Stimulated activated CD8-positive, alpha-beta memory T cell treated with anti-CD3 and anti-CD28 coated beads, Interleukin-4, amount 100 ng/mL, for 1 hour (primary cell): ENCODE measurements at places on chromosomes 13 and 19.

DNA sequence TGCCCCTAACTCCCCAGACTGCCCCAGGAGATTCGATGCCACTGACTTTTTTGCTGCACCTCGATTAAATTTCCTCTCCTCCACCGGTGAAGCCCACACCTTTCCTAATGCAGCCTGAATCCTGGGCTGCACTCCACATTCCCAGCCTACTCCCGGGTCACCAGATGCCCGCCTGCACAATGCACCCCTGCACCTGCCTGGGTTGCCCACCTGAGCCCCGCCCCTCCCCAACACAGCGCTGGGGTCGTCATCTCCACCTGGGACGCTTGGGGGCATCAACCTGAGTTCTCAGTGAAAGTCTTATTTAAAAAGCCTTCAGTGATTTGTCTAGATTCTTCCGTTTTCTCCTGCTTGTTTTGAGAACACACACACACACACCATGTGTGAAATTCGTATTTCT is 24.5 kb upstream of the DPP9 start:
- no peak for DNase-seq

- no peak for DNase-seq
Observed at GRCh38 chr13:44399074-44399473, 25.4 kb downstream of the SERP2 start.

DNA sequence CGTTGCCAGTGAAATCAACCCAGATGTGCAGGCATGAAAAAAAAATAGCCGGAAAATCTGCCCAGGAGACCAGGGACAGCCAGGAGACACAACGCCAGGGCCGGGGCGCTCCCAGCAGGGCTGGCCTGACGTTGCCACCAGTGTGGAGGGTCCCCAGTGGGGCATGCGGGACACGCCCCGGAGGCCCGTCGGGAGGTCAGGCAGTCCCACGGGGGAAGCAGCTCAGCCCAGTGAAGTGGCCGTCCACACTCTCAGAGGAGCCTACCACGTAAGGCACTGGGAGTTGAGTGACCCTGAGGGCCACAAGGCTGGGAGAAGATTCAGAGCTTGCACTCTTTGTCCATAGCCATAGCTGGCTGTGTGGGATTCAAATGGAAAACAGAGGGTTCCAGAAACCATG is 53.2 kb upstream of the GAS6 start:
- no peak for DNase-seq

GRCh38 chr13:40662866-40663265 is 3.6 kb downstream of the FOXO1 start:
- DNase-seq = no peak

GRCh38 chr19:3285647-3286176 is 61.3 kb downstream of the CELF5 start:
- DNase-seq = no peak

DNA sequence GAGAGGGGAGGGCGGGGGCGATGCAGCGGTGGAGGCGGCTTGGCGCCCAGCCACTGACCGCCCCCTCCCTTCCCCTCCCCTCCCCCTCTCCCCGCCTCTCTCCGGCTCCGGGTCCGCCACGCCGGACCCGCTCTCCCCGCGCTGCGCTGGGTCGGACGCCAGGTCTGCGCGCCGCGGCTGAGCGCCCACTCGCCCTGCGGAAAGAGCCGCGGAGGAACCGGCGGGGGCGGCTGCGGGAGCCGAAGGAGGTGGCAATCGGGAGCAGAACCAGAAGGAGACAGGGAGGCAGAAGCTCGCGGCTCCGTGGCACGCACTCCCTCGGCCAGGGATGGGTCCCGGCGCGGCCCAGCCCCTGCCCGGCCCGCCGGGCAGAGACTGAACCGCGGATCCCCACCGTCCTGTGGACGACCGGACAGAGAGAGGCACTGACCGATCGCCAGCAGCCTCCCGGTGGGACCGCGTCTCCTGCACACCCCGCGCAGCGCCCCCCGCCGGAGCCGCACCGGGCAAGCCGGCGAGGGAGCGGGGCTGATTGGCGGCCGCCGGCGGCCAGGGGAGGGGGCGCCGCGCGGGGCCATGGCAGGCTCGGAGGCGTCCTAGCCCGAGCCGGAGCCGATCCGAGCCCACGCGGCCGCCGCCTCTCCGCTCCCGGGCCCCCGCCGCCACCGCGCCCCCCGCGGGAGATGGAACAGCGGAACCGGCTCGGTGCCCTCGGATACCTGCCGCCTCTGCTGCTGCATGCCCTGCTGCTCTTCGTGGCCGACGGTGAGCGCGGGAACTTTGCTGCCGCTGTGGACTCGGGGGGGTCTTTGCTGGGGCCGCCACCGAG is at the start of gene VSTM2B:
TSS of gene VSTM2B (plus strand) at position 94 of the 829 bp plus-strand sequence. CDS start at position 684, 590 bp downstream.
- DNase-seq = no peak

DNA sequence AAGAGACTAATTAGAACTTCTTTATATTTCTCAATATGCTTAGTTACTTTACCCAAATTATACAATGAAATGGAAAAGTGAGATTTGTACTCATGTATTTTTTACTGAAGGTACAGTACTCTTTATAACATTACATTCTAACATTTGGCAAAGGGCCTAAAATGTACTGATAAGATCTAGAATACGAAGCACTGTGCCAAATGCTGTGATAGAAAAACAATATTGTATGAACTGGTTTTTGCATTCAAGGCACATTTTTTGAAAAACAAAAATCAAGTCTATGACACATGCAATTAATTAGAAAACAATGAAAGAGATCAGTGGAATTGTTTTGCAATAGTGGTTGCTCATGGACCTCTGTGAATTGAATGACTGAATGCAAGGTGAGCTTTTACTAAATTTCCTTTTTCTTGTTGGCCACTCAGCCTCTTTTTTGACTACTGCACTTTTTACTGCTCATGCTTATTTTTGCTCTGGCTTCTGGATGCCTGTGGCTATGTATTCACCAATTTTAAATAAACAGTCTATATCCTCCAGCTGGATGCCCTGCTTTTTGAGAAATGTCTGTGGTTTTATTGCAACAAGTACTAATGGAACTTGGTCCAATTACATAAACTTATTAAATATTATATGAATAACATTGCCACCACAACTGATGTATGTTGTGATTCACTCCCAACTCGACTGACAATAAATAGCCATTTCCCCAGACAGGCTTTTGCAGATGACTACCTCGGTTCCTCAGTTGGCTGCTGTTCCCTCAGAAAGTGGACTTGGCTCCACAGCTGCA is 41.4 kb upstream of the OBI1 start:
- no peak for DNase-seq

GRCh38 chr19:15280048-15280725 is 47.9 kb upstream of the EPHX3 start:
- no peak for DNase-seq

DNA sequence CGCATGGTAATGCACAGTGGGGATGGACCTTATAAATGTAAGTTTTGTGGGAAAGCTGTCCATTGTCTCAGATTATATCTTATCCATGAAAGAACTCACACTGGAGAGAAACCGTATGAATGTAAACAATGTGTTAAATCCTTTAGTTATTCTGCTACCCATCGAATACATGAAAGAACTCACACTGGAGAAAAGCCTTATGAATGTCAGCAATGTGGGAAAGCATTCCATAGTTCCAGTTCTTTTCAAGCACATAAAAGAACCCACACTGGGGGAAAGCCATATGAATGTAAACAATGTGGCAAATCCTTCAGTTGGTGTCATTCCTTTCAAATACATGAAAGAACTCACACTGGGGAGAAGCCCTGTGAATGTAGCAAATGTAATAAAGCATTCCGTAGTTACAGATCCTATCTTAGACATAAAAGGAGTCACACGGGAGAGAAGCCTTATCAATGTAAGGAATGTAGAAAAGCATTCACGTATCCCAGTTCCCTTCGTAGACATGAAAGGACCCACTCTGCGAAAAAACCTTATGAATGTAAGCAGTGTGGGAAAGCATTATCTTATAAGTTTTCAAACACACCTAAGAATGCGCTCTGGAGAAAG is 13.8 kb downstream of the ZNF763 start:
- DNase-seq = no peak
